ENCODE measurements at places on chromosomes 13 and 19. TPM values are rescaled to one million over a fixed set of nuclear protein-coding genes. Genes with fewer than 3 reads are reported as not detected.

LINGO3 gene
- total RNA-seq, result 0.05 TPM

PKN1 gene
- total RNA-seq, result 79.7 TPM

SCN1B gene
- total RNA-seq, result 20.1 TPM

MARCHF2 gene
- total RNA-seq, result 20.8 TPM

CEACAM8 gene
- total RNA-seq, result not detected

ZNF829 gene
- 0.39 TPM for total RNA-seq

NRTN gene
- total RNA-seq, result 1.6 TPM

OR1M1 gene
- not detected for total RNA-seq

GJA3 gene
- 1.1 TPM for total RNA-seq

CD37 gene
- not detected for total RNA-seq

ZNF714 gene
- total RNA-seq, result 2.8 TPM

SELENOV gene
- not detected for total RNA-seq

FLT3LG gene
- 1.4 TPM for total RNA-seq

MEIOSIN gene
- 0.06 TPM for total RNA-seq

ZSCAN4 gene
- total RNA-seq, result not detected

FAM216B gene
- total RNA-seq, result not detected

MPHOSPH8 gene
- total RNA-seq, result 10.2 TPM

ENOX1 gene
- 1.9 TPM for total RNA-seq

KLF1 gene
- 0.05 TPM for total RNA-seq

CEACAM16 gene
- total RNA-seq, result 0.13 TPM

C19orf85 gene
- total RNA-seq, result not detected

ICAM4 gene
- total RNA-seq, result 0.11 TPM

TBXA2R gene
- 1.6 TPM for total RNA-seq

Data from A549 treated with AZD2906 at 1 μM for 4 hours (cell line).